ENCODE measurements at places on chromosomes 2 and 18.
A peak's percentile ranks its signal among the peaks of the same experiment; 100 is the strongest.

GRCh38 chr2:174248187-174248997, at the start of gene OLA1:
Gene OLA1 (minus strand): TSS chr2:174248532. CDS start chr2:174246815, 1,717 bp downstream.
- DNase-seq, result peak; percentile 91

DNA sequence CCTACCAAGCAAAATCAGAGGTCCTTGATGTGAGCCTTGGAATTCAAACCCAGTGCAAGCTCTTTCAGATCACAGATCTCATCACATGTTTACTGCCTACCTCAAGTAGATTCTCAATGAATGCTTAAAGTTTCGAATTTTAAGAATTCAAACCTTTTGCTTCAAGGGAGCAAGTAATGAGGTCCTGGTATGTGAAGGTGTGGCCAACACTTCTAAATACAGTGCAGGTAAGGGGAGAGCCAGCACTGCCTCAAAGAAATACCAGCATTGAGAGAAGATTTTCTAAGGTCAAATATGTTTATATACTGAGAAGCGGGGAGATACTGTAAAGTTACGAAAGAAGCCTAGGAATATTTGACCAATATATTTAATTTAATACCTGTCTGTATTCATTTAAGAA, 19.7 kb upstream of the RNF152 start:
- DNase-seq, result no peak

GRCh38 chr2:224524657-224525056, 60.5 kb downstream of the CUL3 start:
- no peak for DNase-seq

DNA sequence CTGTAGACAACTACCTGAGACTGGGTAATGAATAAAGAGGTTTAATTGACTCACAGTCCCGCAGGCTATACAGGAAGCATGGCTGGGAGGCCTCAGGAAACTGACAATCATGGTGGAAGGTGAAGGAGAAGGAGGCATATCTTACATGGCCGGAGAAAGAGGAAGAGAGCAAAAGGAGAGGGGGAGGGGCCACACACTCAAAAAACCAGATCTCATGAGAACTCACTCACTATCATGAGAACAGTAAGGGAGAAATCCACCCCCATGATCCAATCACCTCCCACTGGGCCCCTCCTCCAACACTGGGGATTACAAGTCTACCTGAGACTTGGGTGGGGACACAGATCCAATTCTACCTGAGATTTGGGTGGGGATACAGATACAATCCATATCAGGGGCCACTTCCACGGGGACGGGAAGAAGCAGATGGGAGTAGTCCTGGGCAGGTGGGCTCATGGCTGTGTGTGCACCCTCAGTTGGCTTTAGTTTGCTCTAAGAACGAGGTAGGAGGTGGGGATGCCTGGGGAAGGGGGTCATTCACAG, 9.9 kb downstream of the MAB21L4 start:
- DNase-seq, result no peak

DNA sequence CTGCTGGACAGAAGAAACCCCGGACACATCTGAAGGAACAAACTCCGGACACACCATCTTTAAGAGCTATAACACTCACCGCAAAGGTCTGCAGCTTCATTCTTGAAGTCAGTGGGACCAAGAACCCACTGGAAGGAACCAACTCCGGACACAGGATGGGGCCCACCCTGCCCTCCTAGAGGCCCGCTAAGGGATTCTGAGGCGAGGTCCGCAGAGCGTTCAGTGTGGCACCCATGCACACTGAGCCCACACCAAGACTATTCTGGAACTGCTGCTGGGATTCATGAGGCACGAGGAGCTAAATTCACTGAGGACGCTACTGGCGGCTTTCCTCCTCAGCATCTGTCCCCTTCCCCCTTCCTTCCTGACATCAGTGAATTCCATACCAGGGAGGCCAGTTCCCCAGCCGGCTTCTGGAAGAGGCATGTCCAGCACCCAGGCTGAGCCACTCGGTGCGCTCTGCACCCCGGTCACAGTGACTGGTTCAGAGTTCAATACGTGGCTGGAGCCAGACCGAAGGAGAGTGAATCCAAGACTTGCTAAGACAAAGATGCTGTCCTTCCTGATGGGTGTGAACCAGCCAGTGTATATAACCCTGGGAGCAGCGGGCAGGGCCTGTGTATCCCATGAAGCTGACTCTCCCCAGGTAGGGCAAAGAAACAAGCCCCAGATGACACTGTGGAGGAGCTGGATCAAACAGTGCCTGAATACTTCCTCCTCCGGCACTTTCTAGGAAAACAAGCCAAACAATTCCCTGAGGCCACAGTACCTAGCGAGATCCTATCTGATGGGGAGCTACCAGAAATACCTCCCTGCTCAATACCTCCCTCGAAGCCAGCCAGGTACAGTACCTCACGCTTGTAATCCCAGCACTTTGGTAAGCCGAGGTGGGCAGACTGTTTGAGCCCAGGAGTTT, 11.1 kb downstream of the HDAC4 start:
- no peak for DNase-seq

GRCh38 chr2:117785740-117786139, 28.8 kb upstream of the DDX18 start:
- peak; percentile 49 for DNase-seq

DNA sequence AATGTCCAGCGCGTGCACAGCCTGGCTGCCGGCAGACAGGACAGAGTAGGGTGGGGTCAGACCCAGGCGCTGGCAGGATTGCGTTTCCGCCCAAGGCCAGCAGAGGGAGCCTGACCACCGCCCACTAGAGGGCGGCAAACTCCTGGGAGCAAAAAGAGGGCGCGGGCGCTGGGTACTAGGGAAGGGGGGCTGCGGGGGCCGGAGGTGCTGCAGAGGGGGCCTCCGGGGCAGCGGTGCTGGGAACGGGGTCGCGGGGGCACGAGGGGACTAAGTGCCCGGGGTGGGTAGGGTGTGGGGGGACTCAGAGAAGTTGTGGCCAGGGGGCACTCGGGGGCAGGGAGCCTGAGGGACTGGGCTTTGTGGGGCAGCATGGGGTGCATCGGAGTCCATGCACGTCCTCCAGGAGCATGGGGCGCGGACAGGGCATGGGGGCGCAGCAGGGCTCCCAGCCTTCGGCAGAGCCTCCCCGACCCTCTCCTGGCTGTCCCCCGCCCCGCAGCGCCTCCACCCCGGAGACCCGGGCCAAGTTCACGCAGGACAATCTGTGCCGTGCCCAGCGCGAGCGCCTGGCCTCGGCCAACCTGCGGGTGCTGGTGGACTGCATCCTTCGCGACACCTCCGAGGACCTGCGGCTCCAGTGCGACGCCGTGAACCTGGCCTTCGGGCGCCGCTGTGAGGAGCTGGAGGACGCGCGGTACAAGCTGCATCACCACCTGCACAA, 3.2 kb downstream of the TEKT4 start:
- peak; percentile 23 for DNase-seq

- DNase-seq, result peak; percentile 79
Measured at GRCh38 chr2:163681745-163682144, 54.1 kb downstream of the FIGN start.

DNA sequence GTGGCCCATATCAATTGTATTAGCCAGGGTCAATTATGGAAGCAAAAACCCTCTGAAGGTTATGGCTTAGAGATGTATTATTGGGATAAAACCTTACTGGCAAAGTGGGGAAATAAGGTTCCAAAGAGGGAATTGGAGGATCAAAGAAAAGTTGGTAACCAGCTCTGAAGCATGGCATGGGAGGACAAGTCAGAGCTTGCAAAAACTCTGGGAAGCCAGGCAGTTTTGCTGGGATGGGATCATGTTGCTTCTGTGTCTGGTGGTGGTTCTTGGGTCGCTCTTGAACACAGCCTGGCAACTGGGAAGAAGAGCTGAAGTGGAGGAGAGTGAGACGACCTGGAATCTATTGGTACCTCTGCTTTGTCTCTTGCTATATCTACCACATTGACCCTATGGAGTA, 162.6 kb downstream of the PMAIP1 start:
- no peak for DNase-seq

DNA sequence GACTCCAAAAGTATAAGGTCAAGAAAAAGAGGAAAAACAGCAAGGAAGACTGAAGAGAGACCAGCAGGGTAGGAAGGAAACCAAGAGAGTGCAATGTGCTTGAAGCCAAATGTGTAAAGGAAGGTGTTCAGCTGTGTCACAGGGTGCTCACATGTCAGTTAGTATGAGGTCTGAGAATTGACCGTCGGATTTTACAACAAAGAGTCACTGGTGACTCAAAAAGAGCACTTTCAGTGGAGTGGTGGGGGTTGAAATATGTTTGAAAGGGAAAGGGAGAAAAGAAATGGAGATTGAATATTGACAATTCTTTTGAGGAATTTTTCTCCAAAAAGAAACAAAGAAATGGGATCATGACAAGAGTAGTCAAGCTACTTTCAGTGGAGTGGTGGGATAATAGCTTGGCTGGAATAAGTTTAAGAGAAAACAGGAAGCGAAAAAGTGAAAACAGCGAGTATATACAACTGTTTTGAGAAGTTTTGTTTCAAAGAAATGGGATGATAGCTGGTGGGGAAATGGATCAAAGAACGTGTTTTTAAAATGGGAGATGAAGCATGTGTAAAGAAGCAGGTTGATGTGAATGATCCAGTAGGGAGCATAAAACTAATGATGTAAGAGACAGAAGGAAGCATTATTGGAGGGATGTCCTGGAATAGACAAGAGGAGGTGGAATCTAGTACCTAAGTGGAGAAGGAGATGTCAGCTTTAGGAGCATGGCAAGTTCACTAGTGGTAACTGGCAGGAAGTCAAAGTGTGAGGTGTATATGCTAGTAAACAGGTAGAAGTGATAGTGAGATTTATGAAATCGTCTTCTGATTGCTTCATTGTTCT, 3.6 kb upstream of the TSPYL6 start:
- DNase-seq, result no peak

DNA sequence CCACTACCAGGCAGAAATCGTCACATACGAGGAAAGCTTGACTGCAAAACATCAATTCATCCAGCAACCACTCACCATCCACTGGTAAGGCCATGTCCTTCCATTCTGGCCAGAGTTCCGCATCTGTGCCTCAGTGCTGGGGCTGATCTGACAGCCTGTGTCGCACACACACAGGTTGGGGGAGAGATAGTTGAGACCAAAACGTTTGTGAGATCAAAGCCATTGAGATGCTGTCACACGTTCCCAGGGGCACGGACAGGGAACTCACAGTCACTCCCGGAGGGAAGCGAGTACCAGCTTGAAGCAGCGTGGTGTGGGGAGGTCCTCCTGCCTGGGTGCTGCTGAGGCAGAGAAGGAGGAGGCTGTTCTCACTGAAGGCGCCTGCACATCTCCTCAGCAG, 458.5 kb upstream of the SALL3 start:
- no peak for DNase-seq

DNA sequence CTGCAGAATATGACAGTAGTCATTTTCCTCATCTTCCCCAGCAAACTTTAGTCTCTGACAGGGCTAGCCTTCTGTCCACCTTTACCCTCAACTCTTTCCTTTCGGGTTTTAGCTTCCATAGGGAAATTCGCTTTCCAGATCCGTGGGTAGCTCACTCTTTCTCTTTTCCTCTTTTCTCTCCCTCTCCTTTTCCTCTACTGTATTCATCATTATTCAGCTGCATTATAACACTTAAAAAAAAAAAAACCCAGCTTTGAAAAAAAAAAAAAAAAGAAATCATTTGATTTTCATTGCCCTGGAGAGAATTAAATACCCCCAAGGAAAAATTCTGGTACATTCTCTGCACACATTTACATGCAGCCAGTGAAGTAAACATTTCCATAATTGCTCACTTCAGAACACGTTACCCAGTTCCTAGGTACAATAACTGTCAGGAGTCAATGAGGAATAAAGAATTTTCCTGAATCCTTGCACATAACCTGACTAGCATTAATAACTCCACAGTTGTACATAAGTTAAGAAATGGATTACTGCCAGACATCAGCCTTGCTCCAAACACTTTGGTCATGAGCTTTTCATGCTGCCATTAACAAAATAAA, 63.5 kb downstream of the ZNF521 start:
- DNase-seq, result no peak

DNA sequence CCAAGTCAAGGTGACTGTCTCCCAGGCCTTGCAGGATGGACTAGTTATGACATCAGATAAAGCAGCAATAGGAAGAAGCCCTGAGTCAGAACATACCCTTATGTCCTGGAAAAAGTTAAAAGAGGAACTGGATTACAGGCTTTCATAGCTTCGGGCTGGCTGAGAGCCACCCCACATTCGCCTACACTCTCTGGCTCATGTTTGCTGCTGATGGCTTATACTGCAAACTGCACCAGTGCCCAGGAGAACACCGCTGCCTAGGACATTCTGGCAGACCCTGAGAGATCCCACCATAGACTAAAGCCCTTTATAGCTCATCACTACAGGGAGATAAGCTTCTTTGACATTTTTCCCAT, 20.3 kb downstream of the SLC8A1 start:
- DNase-seq, result peak; percentile 86

- no peak for DNase-seq
Measured at GRCh38 chr18:5173646-5174045, 23.4 kb downstream of the AKAIN1 start.

DNA sequence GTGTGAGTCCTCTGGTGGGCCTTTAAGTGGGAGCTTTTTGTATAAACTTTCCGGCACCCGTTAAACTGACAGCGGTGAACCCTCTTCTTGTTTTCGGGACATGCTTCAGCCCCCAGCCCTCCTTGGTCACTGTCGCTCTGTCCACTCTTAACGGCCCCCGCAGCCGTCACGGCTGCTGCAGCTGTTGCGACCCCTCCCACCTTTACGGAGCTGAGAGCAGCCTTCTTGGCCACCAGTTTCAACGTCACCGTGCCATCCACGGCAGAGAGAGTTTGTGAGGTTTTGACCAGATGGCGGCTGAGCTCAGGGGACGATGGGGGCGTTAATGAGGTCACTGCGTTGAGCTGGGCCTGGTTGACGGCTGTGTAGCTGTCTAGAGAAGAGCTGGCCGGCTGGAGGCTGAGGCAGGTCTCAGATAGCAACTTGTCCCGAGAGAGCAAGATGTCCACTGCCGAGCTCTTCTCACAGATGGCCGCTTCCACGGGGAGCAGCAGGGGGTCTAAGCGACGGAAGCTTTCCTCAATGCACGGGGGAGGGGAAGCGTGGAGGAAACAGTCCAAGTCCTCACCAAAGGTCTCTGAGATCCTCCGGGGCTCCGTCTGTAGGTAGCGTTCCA, 41.9 kb downstream of the KLF7 start:
- DNase-seq, result no peak

GRCh38 chr2:6995391-6996097, 78.3 kb downstream of the RNF144A start:
- DNase-seq, result no peak

- no peak for DNase-seq
Measured at GRCh38 chr2:70894765-70895164, 40.9 kb upstream of the ATP6V1B1 start.

DNA sequence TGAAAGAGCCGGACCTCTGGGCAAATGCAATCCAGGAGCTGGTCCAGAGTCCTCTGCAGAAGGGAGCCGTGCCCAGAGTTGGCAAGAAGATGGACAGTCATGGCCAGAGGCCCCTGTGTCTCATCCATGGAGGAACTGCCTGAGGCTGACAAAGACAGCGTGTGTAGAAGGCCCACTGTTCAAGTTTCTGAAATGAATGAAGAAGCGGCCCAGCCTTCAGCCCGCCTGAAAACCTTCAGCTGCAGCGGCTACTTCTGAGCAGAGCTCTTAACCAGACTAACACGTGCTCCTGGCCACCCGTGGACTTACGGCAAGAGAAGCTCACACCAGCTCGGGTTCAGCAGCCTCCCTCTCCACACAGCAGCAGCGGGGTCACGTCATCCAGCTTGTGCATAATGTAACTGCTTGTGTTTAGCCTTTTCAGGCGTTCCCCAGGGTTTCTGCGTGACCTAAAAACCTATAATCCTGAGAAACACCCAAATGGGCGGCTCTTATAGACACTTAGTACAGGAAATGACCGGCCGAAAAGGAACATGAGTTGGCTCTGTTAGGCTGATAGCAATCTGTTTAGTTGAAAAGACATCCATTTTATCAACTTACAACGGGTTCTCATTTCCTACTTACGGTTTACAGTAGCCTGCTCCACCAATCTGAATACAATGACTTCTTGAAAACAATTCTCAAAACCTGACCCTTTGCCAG, at the start of gene FAM124B:
FAM124B (minus strand) TSS at position 467 of the 702 bp plus-strand sequence; CDS start at position 128, 339 bp downstream.
- DNase-seq, result peak; percentile 29

All from AG10803 (cell line).